ENCODE measurements at places on chromosomes 11 and 22.

- DNase-seq = no peak
These were observed 17.9 kb downstream of the USH1C start for GRCh38 chr11:17526326-17526725.

- no peak for DNase-seq
These were observed 29.5 kb downstream of the DIXDC1 start for GRCh38 chr11:111966678-111967077.

DNA sequence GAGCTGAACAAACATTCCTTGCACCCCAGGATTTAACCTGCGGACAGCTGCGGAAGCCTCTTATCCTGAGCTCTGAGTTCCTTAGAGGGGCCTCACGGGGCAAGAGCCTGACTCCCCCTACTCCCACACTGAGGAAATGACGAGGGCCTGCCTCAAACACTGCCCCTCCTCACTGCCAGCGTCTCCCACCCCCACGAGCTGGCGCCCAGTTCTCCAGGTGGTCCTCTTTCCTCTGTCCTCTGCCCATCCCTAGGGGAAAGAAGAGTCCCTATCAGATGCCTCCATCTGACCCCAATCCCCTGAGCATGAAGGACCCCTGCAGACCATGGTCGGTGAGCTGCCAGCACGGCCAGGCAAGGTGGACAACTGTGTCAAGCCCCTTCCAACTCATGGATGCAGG is 14.3 kb downstream of the CHST1 start:
- no peak for DNase-seq

- DNase-seq = no peak
These were observed 23.7 kb upstream of the ARFGAP3 start for GRCh38 chr22:42880815-42881214.

- DNase-seq = no peak
These were observed 58.8 kb downstream of the ARHGAP8 start for GRCh38 chr22:44811141-44811540.

DNA sequence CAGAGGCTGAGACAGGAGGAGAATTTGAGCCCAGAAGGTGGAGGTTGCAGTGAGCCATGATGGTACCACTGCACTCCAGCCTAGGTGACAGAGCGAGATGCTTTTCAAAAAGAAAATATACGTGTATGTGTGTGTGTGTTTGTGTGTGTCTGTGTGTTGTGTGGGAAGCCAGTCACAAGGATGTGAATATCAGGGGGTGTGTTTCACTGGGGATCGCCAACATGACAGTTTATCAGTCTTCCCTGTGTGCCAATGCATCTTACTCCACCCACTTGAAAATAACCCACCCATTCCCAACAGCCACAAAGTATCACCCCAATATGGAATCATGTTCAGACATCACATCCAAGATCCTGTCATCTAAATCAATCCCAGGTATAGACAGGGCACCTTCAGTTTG is 10.4 kb upstream of the APOBEC3B start:
- no peak for DNase-seq

- no peak for DNase-seq
These were observed 56.6 kb downstream of the BID start for GRCh38 chr22:17717708-17718107.
